Cerebellum (tissue), 4 donors: ENCODE measurements at places on chromosomes 4 and X. TPM values are rescaled to one million over a fixed set of nuclear protein-coding genes. Genes with fewer than 3 reads are reported as not detected.

DNA sequence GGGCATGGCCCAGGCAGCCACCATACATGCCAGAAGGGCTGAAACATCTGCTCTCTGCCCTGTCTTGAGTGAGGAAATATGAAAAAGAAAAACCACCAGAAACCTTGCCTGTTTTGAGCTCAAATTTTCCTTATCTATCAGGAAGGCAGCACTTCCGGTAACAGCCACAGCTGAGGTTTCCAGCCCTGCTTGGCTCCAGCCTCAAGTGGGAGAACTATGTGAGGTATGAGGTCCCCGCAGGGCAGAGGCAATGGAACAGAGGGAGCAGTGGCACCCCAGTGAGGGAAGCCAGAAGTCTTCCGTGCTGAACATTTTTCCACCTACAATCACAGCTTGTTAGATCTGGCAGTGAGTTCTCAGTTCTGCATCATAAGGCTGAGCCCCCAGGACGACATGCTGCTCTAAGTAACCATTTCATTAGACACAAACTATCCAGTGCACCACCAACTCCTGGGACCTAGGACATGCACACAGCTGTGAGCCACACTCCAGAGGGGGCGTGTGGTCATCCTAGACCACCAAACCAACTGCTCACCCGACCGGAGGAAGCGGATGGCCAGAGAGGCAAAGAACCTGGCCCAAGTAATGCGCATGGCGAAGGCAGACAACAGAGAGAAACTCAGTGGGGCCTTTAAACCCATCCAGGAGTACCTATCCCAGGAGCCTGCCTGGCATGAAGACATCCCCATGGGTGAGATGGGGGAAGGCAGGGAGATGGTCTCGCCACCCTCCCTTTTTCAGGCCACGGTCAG is 22.6 kb downstream of the WDR1 start:
- no peak for DNase-seq

DNA sequence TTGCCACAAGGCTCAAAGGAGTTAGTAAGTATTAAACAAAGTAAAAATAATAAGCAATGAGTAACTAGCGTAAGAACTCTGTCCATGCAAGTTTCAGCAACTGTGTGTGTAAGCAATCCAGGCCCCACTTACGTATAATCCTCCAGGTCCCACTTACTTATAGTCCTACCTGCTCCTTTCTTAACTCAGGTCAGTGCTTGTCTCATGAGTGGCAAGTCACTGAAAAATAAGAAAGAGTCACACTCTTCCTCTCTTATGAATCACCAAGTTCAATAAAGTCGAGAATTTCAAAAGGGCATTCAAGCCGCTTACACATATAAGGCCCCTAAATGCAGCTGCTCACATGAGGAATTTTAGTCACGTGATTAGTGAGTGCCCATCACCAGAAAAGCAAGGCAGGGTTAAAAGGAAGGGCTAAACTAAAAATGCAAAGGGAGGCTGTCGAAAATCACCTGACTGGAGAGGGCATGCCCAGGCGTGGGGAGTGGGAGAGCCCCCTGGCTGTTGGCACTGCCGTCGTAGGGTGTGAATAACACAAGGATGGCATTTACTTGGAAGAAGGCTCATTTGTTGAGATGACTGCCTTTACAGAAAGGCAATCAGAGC is 58.2 kb downstream of the ZNF827 start:
- DNase-seq = no peak

GRCh38 chr4:67035501-67035900 is 509.8 kb downstream of the CENPC start:
- DNase-seq = no peak

The CPEB2 gene
- total RNA-seq = 24.3 TPM

The UGT2B17 gene
- not detected for total RNA-seq

The SHOX gene
- total RNA-seq = 0.18 TPM

GRCh38 chr4:146585761-146586333 is 52.8 kb upstream of the POU4F2 start:
- no peak for DNase-seq

DNA sequence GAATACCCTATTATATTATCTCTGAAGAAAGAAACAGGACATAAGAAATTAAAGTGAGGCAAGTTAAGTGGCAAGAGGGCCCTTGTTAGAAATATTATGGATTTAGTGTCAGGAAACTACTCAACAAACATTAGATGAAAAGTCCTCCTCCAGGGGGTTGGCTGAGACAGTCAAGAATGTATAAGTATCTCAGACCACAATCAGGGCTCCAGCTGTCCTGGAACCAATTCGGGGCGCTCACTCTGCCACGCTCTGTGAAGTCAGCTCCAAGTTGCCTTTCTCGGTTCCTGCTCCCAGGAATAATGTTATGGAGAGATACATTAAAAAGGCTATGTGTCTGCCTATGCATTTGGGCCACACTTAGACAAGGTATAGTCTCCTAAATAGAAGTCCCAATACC is 73.3 kb downstream of the RASGEF1B start:
- no peak for DNase-seq

DNA sequence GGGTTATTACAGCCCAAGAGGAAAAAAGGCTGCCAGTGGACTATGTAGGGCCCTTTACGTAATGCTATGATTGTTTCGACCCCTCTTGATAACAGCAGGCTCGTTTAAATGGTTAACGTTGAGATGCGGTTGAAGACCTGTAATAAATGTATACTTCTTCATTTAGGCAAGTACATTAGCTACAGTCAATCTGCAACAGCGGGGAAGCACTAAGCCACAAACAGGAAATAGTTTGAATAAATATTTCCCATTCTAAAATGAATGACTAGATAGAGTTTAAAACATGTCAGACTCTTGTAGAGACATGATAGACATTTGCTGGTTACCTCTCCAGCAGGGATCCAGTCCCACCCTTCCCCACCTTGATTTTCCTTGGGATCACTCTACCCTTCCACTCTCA is 38.1 kb upstream of the STIM2 start:
- no peak for DNase-seq

DNA sequence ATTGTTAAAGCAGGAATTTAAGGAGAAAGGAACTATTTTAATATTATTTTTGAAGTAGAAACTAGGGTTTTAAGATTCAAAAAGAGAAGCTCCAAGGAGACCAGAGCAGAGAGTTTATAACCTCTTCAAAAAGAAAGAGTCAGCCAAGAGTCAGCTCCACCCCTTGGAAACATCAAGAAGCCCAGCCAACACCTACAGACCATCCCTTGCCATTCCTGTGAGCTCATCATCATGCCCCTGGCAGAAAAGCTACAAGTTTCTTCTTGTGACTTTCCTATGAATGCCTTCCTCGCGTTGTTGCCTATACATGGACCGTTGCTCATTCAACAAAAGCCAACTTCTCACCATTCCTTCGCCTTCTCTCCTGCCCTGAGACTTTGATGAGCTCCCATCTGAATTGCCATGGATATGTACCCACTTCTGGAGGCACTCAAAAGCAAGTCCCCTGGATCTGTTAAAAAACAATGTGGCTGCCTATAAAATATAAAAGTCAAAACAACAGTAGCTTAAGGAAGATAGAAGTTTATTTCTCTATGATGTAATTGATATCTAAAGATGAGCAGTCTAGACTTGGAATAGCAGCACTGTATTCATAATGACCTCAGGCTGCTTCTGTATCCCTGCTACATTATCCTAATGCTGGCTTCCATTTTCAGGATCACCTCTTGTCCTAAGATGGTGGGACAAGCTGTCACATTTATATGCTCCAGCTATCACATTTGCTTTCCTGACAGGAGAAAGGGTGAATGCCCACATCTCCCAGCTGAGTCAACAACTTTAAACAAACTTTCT is 20.3 kb downstream of the PLRG1 start:
- no peak for DNase-seq

- no peak for DNase-seq
Observed at GRCh38 chr4:68267433-68267944, 22.0 kb upstream of the TMPRSS11B start.

DNA sequence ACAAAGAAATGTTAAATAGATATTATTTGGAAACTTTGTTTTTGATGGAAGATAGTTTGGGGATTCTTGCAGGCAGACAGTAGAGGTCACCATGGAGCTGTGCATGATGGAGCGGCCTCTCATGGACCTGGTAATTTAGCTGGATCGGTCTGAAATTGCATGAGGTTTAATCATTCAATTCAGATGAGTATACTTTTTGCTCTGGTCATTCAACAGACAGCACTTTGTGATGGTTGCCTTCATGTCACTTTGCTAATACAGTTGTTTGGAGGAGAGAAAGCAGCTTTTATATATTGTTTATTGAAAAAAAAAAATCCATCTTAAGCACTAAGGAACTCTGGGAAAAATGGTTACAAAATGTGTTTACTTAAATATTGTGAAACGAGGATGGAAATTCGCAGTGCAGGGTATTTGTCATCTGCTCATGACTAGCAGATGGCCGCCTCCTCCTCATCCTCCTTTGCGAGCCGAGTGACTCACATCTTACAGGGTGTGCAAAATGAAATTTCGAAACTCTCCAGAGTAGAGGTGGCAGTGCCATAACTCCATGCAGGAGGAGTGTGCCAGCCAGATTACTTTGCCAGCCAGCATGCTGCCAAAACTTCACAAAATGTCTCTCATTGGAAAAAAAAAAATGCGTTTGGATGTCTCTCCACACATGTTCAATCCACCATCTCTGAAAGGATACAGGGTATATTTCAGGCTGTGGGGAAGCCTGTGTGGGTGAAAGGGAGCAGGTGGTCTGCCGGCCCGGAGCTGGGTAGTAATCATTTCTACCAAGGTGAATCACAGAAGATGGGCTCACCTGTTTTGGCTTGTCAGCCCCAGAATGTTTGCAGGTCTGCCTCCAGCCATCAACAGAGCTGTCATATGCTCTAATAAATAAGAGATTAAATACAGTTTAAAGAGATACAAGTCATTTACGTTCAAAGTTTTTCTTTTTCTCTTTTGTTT is 314.9 kb upstream of the DIPK2B start:
- DNase-seq = peak; percentile 2

DNA sequence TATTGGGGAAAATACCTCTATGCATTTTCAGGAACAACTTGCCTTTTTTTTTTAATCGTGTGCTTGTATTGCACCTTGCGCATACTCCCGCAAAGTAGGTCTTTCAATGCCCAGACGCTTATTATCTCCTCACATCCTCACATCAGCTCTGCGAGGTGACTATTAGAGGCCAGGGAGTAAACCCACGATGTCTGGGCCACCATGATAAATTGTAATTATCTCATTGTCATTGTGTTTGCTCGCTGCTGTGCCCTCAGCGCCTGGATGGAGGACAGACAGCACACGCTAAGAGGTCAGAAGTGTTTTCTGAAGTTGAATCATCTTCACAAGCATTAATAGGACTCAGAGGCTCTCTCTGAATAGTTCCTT is 1.0 kb upstream of the RELL1 start:
- DNase-seq = peak; percentile 14

The CFAP299 gene
- 5.5 TPM for total RNA-seq

- DNase-seq = no peak
Observed at GRCh38 chrX:10945498-10945897, 165.6 kb upstream of the HCCS start.

DNA sequence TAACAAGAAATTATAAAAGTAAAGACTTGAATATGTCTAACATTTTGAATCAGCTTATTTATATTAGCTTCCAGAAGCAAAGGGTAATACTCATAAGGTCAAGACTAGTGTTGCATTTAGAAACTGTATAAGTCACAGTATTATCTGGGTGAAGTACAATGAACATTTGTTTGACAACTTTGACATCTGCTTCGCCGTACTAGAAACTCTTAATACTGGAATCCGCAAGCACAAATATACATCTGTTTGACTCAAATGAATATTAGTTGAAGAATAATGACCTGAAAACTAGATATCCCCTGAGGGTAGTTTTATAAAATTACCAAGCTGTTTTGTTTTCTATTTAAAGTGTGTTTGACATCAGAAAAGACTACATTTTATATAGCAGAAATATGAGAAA is 135.4 kb upstream of the ATOH1 start:
- no peak for DNase-seq
